ENCODE measurements at places on chromosomes 2 and 18.

DNA sequence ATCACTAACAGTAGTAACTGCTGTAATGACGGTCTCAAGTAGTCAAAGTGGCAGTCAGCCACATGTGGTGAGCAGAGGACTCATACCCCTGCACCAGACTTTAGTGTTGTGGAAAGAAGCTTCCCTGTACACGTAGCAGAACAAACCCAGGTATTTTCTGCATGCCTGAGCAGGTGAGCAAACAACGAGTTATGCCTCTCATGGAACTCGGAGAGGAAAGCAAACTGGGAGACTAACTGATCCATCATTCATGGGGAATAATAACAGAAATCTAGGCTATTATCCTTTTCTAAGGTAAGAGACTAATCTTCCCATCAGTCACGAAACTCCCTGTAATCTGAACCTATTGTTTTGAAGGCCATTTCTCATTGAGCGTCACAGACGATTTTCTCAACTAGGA, 1495.2 kb upstream of the NXPH2 start:
- DNase-seq = no peak

DNA sequence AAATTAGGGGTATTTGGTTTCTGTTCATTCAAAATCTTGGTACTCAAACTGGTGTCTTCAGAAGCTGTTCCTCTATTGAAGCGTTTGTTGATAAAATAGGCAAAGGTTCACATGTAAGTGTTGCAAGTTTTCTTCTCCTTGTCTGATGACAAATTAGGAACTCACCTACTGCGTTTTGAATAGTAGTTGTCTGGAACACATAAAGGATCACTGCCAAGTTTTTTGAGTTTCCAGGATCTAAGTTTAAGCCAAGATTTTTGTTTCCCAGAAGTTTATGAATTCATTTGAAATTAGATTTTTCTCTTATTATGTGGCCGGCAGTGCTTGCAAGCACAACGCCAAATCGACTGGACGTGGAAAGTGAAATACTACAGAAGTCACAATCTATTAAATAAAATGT, 85.4 kb downstream of the ARHGEF33 start:
- DNase-seq = no peak

DNA sequence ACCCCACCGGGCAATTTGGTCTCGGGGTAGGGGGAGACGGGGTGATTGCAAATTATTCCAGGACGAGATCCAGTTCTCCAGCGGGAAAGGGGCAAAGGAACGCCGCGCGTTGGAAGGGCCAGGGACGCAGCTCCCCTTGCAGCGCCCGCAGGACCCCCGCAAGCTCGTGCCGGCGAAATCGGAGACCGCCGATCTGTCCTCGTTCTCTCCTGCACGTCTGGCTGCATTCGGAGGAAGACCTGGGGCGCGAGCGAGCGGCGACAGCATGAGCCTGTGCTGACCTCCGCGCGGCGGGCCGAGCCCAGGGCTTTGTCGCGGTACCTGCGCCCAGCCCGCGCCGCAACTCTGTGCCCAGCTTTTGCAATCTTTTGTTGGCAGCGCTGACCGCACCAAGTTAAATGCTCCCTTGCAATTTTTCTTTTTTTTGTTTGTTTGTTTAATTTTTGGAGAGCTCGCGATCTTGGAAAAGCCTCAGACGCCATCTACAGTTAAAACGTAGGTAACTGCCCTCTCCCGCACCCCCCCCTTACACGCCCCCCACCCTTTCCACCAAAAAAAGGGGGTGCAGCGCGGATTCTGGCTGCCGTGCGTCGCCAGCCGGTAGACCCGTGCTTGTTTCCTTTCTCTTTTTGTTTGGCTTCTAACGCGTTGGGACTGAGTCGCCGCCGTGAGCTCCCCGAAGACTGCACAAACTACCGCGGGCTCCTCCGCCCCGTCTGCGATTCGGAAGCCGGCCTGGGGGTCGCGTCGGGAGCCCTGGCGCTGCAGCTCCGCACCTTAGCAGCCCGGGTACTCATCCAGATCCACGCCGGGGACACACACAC, 667 bp downstream of the TRIB2 start:
- peak; percentile 62 for DNase-seq

DNA sequence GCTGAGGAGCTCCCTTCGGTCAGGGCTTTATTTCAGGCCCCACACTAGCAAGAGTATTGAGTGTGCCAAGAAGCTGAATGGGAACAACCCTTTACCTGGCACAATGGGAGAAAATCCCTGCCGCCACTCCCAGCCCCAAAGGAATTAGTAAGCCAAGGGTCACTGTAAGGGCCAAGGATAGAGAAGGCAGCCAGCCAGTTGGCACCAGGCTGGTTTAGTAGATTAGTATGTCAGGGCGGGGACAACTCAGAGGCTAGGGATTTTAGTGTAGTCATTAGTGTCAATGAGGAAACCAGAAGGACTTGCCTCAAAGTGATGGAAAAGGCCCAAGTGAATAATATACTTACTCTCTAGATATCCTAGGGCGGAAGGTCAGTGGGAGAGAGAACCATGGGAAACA, 34.9 kb upstream of the CYP26B1 start:
- no peak for DNase-seq

GRCh38 chr2:36404754-36405153, 49.2 kb downstream of the CRIM1 start:
- DNase-seq = no peak

- peak; percentile 22 for DNase-seq
Observed at GRCh38 chr18:6624661-6625311, 104.7 kb upstream of the ARHGAP28 start.

GRCh38 chr18:49487711-49488310, 777 bp upstream of the C18orf32 start:
- no peak for DNase-seq

GRCh38 chr2:8549273-8549922, 132.5 kb upstream of the ID2 start:
- no peak for DNase-seq

GRCh38 chr2:120244656-120245519, 7.8 kb upstream of the RALB start:
- no peak for DNase-seq

DNA sequence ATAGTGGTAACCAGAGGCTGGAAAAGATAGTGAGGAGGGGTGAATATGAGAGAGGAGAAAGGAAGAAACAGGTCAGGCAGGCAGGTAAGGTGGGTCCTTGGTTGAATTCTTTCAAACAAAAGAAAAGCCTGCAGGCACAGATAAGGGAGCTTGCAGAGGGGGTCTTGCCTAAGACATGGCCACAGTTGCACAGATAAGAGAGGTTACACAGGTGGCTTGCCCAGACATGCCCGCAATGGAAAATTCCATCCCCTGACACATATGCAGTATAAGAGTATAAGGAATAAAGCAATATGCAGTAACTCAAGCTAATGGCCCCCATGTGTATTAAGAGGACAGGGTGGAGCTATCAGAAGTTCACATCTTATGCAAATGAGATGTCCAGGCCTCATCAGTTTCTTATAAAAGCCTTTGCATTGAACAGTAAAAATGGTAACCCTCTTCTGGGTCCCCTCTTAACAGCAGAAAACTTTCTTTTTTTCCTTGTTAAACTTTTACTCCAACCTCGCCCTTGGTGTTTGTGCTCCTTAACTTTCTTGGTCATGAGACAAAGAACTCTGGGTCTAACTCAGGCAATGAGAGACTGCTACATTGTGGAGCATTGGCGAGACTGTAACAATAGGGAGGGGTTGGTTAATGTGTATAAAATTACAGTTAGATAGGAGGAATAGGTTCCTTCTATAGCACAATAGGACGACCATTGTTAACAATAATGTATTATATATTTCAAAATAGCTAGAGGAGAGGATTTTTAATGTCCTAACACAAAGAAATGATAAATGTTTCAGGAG, 764.6 kb downstream of the TSN start:
- no peak for DNase-seq
